Endothelial cell (in vitro differentiated cells): ENCODE measurements at places on chromosomes 2 and 18.

GRCh38 chr2:159640176-159640575, 23.8 kb upstream of the BAZ2B start:
- no peak for DNase-seq

- DNase-seq, result no peak
Measured at GRCh38 chr2:176164611-176165369, 7.7 kb downstream of the HOXD3 start.

DNA sequence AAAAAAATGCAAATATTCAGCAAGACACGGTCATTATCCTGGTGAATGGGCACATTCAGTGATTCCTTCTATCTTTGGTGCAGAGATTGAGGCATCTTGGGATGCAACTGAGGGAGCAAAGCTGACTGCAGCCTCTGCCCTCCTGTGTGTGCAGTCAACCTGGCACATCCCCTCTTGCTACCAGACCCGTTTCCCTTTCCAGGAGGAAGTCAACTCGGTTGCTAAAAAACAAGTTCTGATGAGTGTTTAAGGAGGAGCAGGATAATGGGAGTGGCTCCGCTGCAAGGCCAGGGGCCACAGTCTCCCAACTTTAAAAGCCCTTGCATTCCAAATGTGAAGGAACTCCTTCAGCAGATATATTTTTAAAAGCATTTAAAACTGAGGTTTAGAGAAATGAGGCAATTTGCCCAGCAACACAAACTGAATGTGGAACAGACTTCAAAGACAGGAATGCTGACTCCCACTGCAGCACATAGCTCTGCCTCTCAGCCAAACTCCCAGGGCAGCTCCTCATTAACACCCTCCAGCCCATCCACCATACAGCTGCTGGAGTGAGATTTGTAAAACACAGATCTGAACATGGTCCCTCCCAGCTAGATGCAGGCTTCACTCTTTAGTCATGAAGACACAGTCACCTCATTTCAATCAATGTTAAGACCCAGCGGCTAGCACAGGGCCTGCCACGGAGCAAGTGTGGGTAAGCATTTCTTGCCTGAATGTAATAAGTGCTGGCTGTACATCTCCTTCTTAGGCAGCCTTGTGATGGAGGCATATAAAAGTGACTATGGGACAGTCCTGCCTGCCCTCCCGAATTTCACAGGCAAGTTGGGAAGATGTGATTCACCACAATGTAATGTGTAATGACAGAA, 54.3 kb downstream of the VSNL1 start:
- DNase-seq, result no peak

GRCh38 chr2:152115952-152116351, 17.1 kb upstream of the CACNB4 start:
- no peak for DNase-seq

GRCh38 chr2:151886241-151886640, 58.0 kb upstream of the ARL5A start:
- DNase-seq, result no peak

GRCh38 chr2:11457935-11458334, 8.0 kb downstream of the E2F6 start:
- DNase-seq, result no peak

GRCh38 chr2:8142461-8142860, 539.4 kb upstream of the ID2 start:
- DNase-seq, result no peak

DNA sequence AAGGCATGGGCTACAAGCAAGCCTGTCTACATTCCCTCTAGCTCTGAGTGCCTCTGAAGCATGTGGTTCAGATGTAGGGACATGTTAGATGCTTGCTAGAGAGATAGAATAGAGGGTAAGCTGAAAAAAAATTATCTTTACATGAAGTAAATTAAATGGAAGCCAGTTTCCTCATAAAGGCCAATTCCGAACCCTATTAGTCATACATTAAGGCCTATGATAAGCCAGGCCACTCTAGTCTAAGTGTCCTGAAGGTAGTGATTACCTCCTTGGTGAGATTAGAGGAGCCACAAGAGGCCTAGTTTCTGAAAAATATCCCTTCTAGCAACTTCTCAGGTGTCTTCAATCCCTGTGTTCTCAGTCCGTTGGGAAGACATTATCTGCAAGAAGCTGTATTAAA, 72.4 kb upstream of the NPAS2 start:
- DNase-seq, result no peak

- DNase-seq, result no peak
Measured at GRCh38 chr2:235727174-235727573, 233.3 kb downstream of the AGAP1 start.

DNA sequence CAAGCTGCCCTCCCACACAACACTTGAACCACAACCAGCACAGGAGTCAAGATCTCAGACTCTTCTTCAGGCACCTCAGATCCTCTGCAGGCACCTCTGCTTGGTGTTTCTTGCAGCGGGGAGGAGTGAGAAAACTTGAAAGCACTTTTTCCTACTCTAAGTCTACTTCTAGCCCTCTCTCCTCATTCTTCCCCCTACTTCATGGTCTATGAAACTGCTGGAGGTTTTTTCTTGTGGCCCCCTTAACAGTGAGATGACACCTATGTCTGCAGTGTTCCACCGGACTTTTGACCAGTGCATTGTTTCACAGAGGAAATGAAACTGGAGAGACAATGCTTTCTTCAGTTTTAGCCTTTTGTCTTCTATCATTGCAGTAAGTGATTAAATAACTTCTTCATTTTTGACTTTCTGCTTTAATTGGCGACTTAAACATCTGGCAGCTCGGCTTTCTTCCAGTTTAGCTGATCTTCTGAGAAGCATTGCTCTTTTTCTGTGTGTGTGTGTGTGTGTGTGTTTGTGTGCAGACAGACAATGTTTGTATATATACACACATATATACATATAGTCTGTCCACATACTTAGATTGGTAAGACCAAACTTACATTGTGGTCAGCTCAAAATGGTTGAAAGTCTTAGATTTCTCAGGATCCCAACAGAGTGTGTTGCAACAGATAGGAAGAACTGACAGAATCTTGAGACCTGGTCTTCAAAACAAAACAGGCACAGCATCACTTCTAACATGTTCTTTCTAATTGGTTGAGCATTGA, 1474.0 kb upstream of the TMEFF2 start:
- no peak for DNase-seq

- no peak for DNase-seq
Measured at GRCh38 chr2:46720592-46721185, 194.9 kb downstream of the MCFD2 start.

GRCh38 chr2:19607400-19607799, 249.0 kb upstream of the OSR1 start:
- no peak for DNase-seq

DNA sequence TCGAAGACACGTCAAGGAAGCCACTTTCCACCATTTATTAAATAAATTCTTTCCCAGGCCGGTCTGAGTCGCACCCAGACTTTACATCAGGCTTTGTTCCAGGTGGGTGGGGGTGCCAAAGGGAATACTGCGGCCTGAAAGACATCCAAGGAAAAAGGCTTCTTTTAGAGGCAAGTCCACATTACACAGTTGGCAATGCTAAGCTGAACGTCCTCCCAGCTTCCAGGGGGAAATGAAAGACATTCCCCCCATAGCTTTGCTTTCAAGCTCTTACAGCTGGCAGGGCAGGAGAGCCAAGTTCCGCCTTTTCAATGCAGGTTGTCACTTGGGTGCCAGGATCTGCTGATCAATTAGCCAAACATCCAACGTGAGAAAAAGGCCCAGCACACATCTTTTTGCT, 36.5 kb upstream of the PTPN4 start:
- no peak for DNase-seq

GRCh38 chr2:23378496-23378895, 6.5 kb upstream of the KLHL29 start:
- DNase-seq, result no peak

DNA sequence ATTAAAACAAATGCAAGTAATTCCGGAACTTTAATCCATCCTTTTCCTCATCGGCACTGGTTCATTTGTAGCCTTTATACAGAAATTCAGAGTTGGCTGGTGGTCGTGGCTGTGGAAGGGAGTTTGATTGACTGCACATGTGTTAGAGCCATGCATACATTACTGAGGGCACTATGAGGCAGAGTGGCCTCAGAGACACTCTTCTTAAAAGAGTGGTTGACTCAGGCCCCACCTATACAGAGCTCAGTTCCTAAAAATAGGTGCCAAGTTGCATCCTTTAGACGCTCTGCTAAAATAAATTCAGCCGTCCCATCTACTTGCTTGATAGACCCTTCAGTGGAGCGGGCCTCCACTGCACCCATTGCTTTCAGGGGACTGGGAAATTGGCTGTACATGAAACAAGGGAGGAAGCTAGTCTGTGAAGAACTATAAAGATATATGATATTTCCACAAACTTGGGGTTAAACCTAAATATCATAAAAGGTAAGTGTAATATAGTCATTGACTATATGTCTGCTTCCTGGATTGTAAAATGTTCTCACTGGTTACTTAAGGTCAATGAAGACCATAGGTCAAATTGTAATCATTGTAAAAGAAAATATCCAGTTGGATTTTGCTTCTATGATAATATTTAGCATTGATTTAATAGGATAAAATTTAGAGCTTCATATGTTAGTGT, 298.9 kb downstream of the XIRP2 start:
- DNase-seq, result no peak
